ENCODE measurements at places on chromosomes 5 and 9.

GRCh38 chr5:106481374-106481773, 1189.4 kb downstream of the EFNA5 start:
- DNase-seq: no peak

DNA sequence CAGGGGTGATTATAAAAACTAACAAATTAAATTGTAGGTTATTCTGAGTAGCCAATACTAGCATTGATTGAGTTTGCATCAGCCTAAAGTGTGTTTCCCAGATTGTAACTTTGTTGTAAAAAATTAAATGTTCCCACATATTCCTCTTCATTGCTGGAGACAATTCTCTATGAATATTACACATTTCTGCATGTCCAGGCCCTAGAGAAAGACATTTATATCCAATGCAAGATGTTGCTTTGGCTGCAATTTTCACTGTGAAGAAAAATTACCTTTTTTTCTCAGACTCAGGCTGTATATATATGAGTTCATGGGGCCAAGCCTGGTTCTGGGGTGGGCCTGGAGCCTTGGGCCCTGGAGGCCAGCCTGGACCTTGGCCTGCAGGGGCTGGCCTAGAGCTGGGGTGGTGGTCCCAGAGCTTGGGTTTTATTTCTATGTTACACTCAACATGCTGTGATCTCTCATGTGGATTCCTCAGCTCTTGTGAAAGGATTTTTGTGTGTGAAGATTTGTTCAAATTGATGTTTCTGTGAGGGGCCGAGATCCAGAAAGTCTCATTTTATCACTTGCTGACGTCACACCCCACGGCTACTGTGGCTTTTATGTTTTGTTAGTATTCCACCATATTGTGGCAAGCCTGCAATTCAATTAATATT, 232.5 kb downstream of the SPATA31A1 start:
- DNase-seq: no peak

DNA sequence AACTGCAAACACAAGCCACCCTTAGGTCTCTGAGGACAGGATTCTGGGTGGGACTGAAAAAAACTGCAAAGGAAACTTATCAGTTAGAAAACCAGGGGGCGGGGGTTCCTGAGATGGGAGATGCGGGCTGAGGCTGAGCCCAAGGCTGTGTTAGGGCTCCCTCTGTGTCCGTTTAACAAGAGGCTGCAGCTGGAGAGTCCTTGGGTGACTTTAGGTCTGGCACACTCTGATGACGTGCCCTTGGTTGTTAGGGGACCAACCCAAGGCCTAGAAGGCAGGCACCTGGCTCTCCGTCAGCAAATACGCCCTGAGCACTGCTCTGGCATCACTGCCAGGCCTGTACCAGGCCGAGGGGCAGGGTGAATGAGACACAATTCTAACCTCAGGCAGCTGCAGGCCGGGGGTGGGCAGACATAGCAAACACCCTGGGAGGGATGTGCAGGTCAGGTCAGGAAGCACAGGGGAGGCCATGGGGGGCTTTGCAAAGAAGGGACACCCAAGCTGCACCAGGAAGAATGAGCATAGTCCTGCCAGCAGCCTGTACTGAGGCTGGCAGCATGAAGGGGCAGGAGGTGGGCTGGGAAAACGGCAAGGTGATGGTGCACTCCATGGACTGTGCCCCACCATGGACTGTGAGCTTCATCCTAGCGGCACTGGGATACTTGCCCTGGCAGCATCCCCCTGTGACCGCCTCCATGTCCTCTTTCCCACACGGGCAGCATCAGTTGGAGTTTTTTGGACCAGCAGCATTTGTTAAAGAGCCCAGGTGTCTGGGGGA, 137.9 kb downstream of the GABBR2 start:
- DNase-seq: no peak

DNA sequence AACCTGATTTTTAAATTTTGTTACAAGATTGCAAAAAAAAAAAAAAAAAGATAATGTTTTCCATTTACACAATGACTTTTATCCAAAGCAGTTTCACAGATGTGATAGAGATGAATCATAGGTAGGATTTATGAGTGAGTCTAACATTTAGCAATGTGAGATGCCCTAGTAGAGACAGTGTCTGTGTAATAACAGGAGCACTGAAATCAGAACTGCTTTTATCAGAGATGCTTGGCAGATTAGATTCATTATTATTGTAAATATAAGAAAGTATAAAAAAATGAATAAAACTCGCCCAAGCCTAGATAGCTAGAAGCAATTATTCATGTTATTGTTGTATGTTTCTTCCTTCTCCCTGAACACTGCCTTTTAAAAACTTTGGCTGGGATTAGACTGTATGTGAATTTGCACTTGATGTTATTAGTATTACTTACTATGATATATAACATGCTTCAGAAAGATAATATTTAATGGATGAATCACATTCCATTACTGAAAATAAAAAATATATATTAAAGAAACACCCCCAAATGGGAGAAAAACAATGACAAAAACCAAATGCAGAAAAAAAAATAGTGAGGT, 567.3 kb upstream of the KLF4 start:
- DNase-seq: no peak

DNA sequence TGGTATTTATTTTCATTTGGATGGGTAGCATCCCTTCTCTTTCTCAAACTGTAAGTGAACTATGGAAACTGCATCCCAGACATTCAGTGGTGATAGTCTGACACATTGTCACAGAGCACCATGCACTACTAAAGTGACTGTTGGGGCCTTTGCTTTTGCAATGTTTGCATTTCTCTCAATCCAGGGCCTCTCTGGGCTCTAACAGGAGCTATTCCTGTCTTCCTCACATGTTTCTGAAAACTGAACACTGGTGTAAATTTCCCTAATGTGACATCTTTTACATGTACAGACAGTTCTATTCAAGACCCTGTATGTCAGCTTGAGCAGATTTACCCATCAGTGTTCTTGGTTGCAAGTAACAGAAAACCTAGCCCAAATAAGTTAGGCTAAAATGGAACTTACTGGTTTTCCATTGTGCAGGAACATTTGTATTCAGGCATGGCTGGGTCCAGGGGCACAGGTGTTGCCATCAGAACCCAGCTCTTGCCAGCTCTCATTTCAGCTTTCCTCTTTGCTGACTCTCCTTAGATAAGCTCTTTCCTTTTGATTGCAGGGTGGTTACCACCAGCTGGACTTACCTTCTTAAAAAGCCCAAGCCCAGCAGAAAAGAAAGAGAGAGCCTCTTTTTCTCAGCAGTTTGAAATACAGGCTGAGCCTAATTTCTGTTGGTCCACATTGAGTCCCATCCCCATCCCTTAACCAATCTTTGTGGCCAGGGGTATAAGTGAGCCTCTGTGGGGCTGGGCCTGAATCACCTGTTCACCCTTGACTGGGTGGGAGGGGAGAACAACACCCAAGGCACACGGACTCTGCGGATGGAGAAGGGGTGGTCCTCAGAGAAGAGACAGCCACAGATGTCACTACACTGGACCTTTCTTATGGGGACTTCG, 234.3 kb downstream of the NR3C1 start:
- DNase-seq: no peak

- no peak for DNase-seq
Observed at GRCh38 chr5:78896132-78896531, 89.0 kb downstream of the ARSB start.

DNA sequence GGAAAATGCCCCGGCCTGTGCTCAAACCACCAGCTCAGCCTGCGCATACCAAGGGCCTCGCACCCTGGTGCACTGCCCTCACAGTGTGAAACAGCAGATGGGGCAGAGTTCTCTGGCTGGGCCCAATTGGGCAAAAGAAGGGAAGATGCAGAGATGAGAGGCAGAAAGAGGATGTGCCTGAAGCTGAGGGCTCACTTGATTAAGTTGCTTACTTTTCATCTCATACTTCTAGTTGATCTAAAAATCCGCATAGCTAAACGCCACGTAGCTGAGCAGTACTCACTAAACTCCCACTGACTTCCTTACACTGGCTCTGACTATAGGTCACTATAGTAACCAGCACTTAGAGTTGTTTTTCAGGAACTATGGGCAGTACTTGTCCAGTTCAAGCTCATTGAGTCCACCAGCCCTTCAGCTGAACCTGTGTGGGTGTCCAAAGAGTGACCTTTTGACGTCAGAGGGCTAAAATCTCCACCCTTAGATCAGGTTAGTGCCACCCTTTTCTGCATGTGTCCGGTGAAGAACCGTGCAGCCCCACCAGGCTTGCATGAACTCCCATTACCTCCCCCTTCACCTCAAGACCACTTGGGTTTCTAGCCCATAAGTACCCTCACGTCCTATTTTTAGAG, 215.2 kb downstream of the AUH start:
- DNase-seq: no peak

GRCh38 chr5:158951436-158952247, 148.1 kb downstream of the EBF1 start:
- no peak for DNase-seq

GRCh38 chr9:5917273-5917672, 26.6 kb downstream of the MLANA start:
- no peak for DNase-seq

DNA sequence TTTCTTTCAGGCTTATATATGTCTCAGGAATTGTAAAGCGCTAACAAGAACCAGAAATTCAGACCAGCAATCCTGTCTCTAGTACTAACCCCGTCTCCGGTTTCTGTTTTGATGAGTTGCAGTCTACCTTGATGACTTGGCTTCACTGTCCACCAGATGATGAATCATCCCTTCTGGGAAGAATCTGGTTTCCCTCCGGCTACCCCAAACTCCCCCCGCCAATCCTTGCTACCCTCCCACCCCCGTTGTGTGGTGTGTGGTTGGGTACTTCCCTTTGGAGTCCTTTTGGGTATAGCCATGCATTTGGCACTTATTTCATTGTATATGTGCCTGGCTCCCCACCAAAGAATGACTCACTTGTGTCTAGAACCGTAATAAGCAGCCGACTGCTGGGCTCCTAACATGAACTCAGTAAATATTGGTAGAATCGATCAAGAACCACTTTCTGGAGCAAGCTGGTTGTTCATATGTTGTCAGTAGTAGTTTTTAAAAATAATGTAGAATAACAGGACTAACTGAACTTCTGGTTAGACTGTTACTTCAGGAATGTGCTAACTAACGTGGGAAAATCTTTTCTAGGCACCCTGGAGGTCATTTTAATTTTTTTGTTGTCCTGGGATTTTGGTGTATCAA, 8.3 kb upstream of the TGFBI start:
- no peak for DNase-seq

- no peak for DNase-seq
Observed at GRCh38 chr5:149804478-149805450, 74.7 kb downstream of the PPARGC1B start.
